Esophagus muscularis mucosa (tissue), 4 donors: ENCODE measurements at places on chromosomes 7 and 10. TPM values are rescaled to one million over a fixed set of nuclear protein-coding genes. Genes with fewer than 3 reads are reported as not detected.

Gene STRIP2
- 2.1 TPM for total RNA-seq

Gene CYP26C1
- 0.39 TPM for total RNA-seq

Gene FAM25G
- not detected for total RNA-seq

Gene GBX1
- not detected for total RNA-seq

Gene FZD8
- total RNA-seq, result 12.4 TPM
